ENCODE measurements at places on chromosomes 16 and 17.
A peak's percentile ranks its signal among the peaks of the same experiment; 100 is the strongest.

GRCh38 chr16:22646948-22647556 is 136.4 kb downstream of the NPIPB5 start:
- DNase-seq = no peak

DNA sequence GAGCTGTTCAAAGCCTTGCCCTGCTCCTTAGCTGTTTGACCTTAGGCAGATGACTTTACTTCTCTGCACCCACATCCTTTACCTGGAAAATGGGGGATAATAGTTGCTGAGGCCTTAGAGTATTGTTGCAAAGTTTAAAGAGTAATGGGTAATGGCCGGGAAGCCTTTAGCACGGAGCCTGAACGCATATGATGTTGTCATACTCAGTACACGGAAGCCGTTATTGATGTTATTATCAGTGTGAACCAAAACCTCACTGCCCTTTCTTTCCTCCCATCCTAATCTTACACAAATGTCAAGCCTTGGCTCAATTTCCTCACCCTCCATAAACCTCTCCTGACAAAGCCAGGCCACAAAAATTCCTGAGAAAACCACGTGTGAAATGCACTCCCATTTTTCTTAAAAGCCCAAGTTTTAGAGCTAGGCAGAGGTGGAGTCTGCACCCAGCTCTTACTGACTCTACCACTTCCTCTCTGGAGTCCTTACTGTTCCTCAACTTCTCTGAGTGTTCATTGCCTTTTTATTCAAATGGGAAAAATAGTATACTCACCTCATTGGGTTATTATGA is 67.3 kb upstream of the CACNG3 start:
- DNase-seq = no peak

GRCh38 chr17:3986270-3986938 is 22.2 kb upstream of the ATP2A3 start:
- DNase-seq = no peak

GRCh38 chr17:11707586-11707985 is 109.3 kb downstream of the DNAH9 start:
- DNase-seq = no peak

GRCh38 chr16:58658796-58659211 is 25.8 kb downstream of the SLC38A7 start:
- no peak for DNase-seq

- DNase-seq = no peak
Measured at GRCh38 chr17:72392056-72393010, 271.5 kb downstream of the SOX9 start.

GRCh38 chr16:64304951-64305350 is 816.9 kb downstream of the CDH11 start:
- no peak for DNase-seq

- no peak for DNase-seq
Measured at GRCh38 chr16:53415504-53415903, 18.8 kb upstream of the RBL2 start.

DNA sequence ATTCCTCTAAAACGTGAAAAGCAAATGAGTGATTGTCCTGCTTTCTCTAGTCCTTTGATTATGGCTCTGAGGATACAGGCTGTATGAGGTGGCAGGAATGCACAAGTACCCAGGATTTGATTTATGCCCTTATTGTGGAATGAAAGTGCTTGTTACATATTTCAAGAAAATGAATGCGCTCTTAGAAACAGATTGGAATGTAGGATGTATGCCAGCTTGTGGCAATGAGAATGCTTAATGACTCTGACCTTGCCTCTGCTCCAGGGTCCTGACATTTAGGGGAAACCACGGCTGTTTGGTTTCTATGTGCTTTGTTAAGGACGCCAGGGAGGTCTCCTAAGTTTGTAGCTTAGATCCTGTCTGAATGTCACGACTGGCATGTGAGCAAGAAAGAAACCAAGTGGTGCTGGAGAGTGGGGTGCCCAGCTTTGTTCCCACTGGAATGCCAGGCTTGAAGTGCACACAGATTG is 22.0 kb downstream of the PRCD start:
- DNase-seq = no peak

DNA sequence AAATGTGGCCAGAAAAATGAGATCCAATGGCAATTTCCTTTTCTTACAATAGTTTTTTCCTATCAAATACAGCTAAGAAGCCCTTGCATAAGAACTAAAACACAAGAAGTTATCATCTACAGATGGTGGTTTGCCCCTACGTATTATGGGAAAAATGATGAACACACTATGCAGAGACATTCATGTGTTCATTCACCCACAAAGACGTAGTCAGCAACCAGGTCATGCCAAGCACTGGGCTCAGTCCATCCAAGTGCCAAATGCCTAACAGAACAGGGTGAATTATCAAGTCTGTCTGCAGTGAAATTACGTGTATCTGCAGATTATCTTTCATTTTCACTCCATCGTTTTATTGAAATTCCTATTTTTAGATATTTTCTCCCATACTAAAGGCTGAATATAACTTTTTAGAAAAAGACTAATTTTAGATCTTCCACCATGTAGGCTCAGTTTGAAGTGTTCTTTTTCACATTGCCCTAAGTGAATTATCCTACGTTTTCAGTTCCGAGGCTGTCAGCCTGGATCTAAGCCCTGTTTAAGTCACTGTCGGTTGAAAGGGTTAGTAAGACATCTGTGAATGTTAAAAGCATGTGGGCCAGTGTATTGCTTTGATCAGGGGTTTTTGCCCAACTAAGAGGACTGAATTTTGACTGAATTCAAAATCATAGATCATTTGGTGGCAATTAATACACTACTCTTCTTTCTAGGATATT is 78.1 kb upstream of the DHX40 start:
- no peak for DNase-seq

DNA sequence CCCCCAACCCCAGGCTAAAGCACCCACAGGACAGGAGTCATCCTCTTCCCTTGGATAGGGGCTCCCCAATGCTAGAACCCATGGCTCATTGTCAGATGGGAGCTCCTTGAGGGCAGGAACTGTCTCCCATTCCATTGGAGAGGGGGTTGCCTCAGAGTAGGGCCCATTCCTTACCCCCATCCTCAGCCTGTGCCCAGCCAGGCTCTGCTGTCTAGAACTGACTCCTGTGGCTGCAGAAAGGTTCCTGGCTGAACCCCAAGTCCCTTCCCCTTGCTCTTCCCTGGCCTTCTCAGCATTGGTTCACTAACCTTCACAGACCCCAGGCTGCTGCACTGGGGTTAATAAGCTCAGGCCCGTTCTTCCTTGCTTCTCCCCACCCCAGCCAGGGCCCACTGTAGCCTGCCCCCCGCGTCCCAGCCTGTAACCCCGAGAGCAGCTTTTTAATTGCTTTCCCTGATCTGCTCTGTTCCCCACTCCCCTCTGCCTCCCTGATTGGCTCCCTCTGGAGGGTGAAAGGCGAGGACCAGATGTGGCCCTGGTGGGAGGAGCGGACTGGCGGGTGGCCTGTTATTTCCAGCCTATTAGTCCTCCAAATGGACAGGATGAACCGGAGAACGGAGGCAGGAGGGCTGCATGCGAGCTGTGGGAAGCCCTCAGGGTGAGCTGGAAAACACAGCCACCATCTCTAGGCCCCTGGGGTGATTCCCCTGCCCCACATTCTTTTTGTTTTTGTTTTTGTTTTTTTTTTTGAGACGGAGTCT is 6.0 kb upstream of the GFAP start:
- no peak for DNase-seq

- DNase-seq = no peak
Measured at GRCh38 chr17:236641-237405, 55.4 kb upstream of the DOC2B start.

GRCh38 chr16:58222532-58223316 is 24.8 kb upstream of the CSNK2A2 start:
- no peak for DNase-seq

GRCh38 chr16:3594316-3595109 is 16.9 kb downstream of the SLX4 start:
- DNase-seq = no peak

DNA sequence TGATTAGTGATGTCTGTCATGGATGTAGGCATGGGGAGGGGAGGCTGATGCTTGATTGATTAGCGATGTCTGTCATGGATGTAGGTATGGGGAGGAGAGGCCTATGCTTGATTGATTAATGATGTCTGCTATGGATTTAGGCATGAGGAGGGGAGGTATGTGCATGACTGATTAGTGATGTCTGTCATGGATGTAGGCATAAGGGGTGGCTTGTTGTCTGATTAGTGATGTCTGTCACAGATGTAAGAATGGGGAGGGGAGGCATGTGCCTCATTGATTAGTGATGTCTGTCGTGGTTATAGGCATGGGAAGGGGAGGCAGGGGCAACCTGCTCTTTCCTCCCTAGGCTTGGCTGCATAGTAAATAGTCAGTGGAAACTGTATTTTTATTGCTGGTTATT is 409.4 kb downstream of the HAPSTR1 start:
- DNase-seq = no peak

- no peak for DNase-seq
Measured at GRCh38 chr16:82523815-82524214, 103.0 kb upstream of the CDH13 start.

DNA sequence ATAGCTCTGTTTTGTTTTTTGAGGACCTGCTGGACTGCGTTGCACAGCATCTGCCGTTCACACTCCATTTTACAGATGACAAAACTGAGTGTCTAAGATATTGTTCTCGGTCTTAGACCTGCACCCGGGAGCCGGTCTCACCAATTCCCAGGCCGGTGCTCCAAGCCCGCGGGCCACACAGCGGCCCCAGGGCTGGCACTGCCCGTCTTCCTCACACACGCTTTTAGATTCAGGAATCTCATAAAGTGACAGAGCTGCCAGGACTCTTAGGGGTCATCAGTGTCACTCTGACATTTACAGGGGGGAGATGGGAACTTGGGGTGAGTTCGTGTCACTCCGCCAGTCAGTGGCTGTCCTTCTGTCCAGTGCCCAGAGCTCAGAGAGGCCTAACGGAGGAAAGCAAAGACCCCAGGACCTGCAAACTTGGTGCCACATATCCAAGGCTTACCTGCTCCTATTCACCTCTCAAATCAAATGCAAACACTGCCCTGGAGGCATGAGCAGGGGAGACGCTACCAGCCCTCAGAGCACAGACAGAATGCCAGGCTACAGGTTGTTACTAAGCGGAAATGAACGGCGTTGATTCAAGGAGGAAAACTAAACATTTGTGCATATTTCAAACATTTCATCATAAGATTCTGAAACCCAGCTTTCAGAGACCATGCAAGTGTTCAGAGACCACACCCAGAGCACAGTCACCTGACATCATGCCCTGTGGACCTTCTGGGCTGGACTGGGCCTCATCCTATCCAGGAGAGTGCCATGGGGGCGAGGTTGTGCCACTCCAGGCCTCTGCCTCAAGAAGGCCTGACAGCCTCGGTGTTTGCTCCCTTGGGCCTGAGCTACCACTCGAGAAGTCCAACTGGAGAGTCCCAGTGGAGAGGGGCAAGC is 29.5 kb downstream of the TNFRSF13B start:
- DNase-seq = no peak

DNA sequence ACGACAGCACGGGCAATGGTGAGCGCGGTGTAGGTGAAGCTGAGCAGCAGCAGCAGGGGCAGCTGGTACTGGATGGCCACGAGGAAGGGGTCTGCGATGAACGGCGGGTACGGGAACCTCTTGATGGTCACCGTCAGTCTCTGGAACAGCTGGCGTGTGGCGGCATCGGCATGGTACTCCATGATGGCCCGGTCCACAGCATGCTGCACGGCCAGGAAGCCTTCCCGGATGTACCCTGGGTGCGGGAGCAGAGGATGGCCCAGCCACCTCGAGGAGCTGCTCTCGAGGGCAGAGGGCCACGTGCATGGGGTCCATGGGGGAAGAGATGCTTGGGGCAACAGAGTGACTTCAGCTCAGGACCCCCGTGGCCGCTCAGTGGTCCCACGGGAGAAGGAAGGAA is 20.9 kb downstream of the ABCA3 start:
- no peak for DNase-seq

DNA sequence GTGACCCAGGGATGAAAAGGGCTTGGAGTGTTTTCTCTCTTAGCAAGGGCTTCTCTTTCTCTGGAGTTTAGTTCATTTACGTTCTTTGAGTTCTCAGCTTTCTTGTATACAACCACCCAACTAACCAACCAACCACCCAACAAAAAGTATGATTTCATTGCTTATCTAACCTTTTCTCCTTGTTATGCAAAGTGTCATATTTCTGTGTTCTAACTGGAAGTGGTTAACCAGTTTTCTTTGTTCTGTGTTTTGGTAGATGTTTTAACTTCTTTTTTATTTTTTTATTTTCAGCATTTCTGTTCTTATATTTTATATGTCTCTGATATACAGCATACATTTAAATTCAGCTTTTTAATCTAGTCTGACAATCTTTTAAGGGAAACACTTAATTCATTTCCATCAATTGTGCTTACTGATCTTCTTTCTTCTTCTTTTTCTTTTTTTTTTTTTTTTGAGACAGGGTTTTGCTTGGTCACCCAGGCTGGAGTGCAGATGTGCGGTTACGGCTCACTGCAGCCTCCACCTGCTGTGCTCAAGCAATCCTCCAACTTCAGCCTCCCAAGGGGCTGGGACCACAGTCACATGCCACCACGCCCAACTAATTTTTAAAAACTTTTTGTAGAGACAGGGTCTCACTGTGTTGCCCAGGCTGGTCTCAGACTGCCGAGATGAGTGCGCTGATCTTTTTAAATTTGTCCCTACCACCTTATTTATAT is 29.6 kb downstream of the NLK start:
- peak; percentile 30 for DNase-seq

- DNase-seq = peak; percentile 46
Measured at GRCh38 chr17:4940555-4941318, 669 bp downstream of the RNF167 start.

DNA sequence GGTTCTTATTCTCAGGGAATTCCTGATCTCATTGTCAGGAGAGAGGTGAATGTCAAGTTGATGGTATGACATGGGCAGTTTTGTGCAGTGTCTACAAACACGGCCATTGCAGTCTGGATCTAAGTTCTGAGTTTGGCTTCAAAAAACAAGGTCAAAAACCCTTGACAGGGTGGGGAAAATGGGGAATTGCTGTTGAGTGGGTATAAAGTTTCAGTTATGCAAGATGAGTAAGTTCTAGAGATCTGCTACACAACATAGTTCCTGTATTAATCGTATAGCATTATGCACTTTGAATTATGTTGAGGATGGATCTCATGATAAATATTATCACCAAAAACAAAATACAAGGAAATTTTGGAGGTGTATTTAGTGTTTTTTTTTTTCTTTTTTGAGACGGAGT is 36.6 kb upstream of the CARMIL2 start:
- DNase-seq = no peak

DNA sequence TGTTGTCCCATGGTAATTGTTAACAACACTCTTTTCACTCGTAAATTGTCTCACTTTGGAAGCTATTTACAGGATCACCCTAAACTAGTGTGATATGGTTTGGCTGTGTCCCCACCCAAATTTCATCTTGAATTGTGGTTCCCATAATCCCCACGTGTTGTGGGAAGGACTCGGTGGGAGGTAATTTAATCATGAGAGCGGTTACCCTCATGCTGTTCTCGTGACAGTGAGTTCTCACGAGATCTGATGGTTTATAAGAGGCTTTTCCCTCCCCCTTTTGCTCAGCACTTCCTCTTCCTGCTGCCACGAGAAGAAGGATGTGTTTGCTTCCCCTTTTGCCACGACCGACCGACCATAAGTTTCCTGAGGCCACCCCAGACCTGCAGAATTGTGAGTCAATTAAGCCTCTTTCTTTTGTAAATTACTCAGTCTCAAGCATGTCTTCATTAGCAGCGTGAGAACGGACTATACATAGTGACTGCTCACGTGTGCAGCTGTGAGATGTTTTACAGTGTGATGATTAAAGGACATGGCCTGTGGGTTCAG is 34.4 kb downstream of the DNAH3 start:
- peak; percentile 5 for DNase-seq

- DNase-seq = no peak
Measured at GRCh38 chr17:27959382-27959709, 66.2 kb upstream of the LYRM9 start.

- DNase-seq = no peak
Measured at GRCh38 chr17:79778504-79779083, 646 bp downstream of the CBX2 start.
